ENCODE measurements at places on chromosomes 4 and X. TPM values are rescaled to one million over a fixed set of nuclear protein-coding genes. Genes with fewer than 3 reads are reported as not detected.

DNA sequence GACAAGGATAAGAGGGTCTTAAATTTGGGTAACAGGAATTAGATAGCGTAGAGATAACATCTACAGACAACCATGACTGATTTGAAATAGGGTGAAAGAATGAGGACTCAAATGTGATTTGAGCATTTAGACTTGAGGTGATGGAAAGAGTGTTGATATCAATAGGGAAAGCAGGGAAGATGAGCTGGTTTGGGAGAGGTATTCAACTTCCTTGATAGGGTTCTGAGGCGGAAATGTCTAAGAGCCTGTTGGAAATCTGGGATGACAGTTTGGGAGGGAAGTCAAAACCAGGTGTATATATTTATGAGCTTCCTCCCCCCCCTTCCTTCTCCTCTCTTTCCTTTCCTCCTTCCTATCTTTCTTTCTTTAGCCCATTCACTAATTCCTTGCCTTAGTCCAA lies 36.5 kb downstream of the KLHL15 start:
- H3K4me1 ChIP-seq = 0 out of 2 replicates have a peak, but pooled peaks cover 2% of the 10 kb centered on the region
- H3K4me3 ChIP-seq = no peak overlapping the region
- DNase-seq = no peak
- H3K27ac ChIP-seq = no peak overlapping the region

GRCh38 chrX:43586830-43587229 lies 69.3 kb upstream of the MAOA start:
- H3K4me1 ChIP-seq = no peaks in the 10 kb centered on the region
- no peaks in the 10 kb centered on the region for H3K27me3 ChIP-seq
- DNase-seq = no peak
- H3K27ac ChIP-seq = no peak overlapping the region

DNA sequence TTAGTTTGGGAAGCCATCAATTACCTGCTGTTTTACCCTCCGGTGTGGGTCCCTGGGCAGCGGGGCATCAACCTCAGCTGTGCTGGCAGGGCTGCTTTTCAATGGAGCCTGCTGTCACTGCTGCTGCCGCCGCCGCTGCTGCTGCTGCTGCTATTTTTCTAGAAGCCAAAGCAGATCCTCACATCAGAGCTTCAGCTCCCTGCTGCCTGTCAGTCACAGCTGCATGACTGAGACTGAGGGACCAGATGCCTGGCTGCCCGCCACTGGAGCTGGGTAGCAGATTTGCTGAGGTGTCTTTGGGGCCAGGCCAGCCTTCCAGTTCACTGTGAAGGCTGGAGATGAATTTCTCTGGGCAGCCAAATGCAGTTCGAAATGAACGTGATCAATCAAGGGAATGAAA lies 200.3 kb upstream of the NHS start:
- no peak overlapping the region for H3K27ac ChIP-seq
- no peak for DNase-seq
- H3K4me1 ChIP-seq = no peaks in the 10 kb centered on the region
- no peak overlapping the region for H3K4me3 ChIP-seq
- H3K36me3 ChIP-seq = no peaks in the 10 kb centered on the region
- no peaks in the 10 kb centered on the region for H3K27me3 ChIP-seq

GRCh38 chrX:148658115-148658730 lies 157.8 kb downstream of the AFF2 start:
- no peak for DNase-seq
- H3K27me3 ChIP-seq = no peaks in the 10 kb centered on the region
- no peak overlapping the region for H3K4me3 ChIP-seq
- no peaks in the 10 kb centered on the region for H3K4me1 ChIP-seq
- no peak overlapping the region for H3K27ac ChIP-seq

DNA sequence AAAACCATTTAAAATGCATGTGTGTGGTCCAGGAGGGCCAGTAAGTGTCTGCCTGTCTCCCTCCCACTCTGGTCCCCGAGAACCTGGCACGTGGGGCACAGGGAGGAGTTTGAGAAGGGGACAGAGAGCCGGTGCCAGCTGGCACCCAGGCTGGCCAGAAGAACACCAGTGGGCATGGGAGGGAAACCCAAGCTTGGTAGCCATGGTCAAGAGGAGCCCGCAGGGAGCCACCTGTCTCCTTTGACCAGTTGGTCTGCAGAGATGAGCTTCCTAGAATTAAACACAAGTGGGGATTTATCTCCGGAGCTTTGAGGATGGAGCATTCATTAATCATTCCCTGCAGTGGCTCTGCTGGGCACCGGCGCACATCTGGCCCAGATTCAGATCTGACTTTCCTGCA lies 41.6 kb downstream of the HMX1 start:
- no peaks in the 10 kb centered on the region for H3K27me3 ChIP-seq
- H3K27ac ChIP-seq = no peak overlapping the region
- H3K4me3 ChIP-seq = no peak overlapping the region
- H3K4me1 ChIP-seq = no peaks in the 10 kb centered on the region
- DNase-seq = no peak

GRCh38 chrX:40402831-40403533 lies 177.8 kb upstream of the ATP6AP2 start:
- peaks cover 2% of the 10 kb centered on the region for H3K36me3 ChIP-seq
- H3K27me3 ChIP-seq = no peaks in the 10 kb centered on the region
- no peak overlapping the region for H3K4me3 ChIP-seq
- H3K27ac ChIP-seq = no peak overlapping the region

DNA sequence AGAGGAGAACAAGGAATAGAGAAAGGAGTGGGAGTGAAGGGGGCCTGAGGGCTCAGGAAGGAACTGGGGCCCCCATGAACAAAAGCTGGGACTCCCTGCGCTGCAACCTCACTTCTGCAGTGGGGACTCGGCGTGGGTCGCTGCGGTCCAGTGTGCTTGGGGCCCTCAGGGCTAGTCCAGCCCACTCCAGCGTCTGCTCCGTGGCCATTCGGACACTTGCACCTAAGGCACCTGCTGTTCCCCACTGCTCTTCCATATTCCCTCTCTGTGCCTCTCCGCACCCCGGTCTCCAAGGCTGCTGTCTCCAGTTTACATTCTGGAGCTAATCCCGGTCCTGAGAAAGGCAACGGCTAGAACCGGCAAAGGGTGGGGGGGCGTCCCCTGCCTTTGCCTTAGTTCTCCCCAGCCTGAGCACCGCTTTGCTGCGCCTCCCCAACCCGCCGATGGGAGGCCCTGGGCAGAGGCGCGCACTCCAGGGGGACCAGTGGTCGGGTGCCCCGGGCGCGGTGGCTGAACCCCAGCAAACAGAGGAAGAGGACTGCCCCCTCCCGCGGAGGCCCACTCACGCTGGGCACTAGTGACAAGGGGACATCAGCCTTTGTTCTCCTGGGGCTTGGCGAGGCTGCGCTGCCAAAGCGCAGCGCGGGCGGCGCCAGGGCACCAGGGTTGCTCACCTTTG lies 327.7 kb upstream of the F9 start:
- H3K4me3 ChIP-seq = peak overlapping the region; percentile 95
- peaks cover 40% of the 10 kb centered on the region for H3K27me3 ChIP-seq
- peak; percentile 30 for DNase-seq

- H3K27me3 ChIP-seq = no peaks in the 10 kb centered on the region
- H3K4me1 ChIP-seq = no peaks in the 10 kb centered on the region
- H3K36me3 ChIP-seq = no peaks in the 10 kb centered on the region
- no peak overlapping the region for H3K27ac ChIP-seq
- no peak overlapping the region for H3K4me3 ChIP-seq
These were observed 7.2 kb downstream of the FAM53A start for GRCh38 chr4:1676605-1677525.

- H3K4me3 ChIP-seq = no peak overlapping the region
- no peaks in the 10 kb centered on the region for H3K27me3 ChIP-seq
- DNase-seq = no peak
- H3K4me1 ChIP-seq = no peaks in the 10 kb centered on the region
- H3K27ac ChIP-seq = no peak overlapping the region
These were observed 62.7 kb downstream of the SLC9A6 start for GRCh38 chrX:136047969-136048368.

DNA sequence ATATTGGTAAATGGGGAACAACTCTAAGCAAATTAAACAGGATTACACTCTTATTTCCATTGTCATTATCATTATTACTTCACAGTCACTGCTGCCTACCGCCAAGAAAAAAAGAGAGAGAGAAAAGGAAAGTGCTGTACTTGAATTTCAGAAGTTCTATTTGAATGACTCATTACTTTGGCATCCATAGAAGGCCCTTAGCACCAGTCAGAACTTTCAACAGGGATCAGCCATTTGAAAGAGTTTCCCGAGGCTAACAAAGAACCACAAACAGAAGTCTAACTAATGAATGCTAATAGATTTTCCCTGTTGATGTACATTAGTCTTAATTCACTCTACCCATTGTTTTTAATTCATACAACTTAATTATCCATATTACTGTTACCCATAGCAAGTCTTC lies 116.3 kb downstream of the SHROOM4 start:
- H3K4me3 ChIP-seq = no peak overlapping the region
- H3K27me3 ChIP-seq = no peaks in the 10 kb centered on the region
- H3K27ac ChIP-seq = peak overlapping the region; percentile 96
- no peaks in the 10 kb centered on the region for H3K36me3 ChIP-seq

TEX13C gene
- total RNA-seq = 0.24 TPM

TMEM144 gene
- 3.4 TPM for total RNA-seq

MFAP3L gene
- 5.1 TPM for total RNA-seq

CXCL11 gene
- not detected for total RNA-seq
